NCI-H2029 (cell line): ENCODE measurements at places on chromosomes 1 and 21.

GRCh38 chr1:20742671-20743070 is 10.2 kb upstream of the SH2D5 start:
- no peak for DNase-seq

DNA sequence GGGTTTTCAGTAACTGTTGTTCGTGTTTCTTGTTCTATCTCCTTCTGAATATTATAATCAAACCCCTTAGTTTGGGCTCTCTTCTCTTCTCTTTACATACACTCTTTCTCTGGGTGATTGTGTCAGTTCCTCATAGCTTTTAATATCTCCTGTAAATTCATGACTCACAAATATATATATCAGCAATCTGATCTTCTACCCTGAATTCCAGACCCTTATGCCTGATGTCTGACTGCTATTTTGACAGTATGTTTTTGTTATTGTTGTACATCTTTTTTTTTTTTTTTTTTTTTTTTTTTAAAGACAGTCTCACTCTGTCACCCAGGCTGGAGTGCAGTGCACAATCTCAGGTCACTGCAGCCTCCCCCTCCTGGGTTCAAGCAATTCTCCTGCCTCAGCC is 70.8 kb upstream of the MPC2 start:
- DNase-seq = no peak

- no peak for DNase-seq
Observed at GRCh38 chr1:90925928-90926869, 95.6 kb downstream of the ZNF644 start.

- no peak for DNase-seq
Observed at GRCh38 chr1:26046246-26047095, 553 bp upstream of the SLC30A2 start.

DNA sequence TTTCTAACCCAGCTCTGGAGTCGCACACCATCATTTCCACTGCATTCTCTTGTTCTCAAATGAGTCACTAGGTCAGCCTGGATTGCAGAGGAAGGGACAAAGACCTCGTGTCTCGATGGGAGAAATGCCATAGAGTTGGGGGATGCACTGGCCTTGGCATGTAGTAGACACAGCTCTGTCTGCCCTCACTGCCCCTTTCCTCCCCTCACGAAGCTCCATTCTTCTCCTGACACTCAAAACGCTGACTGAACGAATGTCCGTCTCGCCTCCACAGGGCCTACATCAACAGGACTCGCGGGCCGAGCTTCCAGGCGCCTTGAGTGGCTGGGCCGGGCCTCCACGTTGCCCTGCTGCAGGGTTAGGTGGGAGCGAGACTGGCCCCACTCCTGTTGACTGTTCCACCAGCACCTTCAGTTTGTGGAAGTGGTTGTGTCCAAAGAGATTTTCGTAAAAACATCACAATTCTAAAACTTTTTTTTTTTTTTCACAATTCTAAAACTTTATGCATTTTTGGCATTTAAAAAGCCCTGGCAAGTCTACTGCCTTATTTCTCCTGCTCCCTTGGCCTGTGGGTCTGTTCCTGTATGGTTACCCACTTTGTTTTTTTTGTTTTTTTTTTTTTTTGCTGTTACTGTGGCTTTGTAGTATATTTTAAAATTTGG is 18.8 kb downstream of the PKNOX1 start:
- no peak for DNase-seq

DNA sequence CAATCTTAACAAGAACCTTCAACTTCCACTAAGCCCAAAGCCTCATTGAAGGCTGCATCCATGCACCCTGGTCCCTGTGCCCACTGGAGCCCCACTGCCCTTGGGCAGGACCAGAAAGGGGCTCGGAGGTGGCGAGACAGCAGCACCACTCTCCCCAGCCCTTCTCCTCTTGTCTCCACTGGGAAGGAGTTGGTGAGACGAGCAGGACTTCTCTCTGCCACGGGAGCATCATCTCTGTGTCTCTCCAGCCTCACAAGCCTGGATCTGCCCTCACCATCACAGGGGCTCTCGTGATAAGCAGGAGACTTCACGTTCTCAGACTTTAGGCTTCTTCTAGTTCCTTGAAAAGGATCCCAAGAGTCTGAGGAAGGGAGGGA is 7.2 kb upstream of the ETV3L start:
- no peak for DNase-seq

GRCh38 chr1:67590329-67590728 is 94.7 kb upstream of the GADD45A start:
- DNase-seq = no peak

DNA sequence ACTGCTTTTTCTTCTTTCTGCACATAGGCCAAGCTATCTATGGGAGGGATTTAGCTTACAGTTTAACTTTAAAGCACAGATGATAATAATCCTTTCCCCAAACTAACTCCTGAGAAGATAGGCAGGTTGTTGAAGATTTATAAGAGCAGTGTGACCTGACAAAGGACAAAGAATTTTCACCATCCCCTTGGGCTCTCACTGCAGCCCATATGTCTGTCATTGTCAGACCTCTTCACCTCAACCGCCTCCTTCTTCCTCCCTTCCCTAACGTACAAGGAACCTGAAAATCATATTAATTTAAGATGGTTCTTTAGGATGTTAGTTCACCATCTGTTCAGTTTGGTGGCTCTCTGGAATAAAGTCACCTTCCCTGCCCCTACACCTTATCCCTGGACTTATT is 5.0 kb downstream of the RNU1-2 start:
- no peak for DNase-seq

GRCh38 chr1:155160128-155160527 is 13.0 kb downstream of the KRTCAP2 start:
- DNase-seq = no peak

DNA sequence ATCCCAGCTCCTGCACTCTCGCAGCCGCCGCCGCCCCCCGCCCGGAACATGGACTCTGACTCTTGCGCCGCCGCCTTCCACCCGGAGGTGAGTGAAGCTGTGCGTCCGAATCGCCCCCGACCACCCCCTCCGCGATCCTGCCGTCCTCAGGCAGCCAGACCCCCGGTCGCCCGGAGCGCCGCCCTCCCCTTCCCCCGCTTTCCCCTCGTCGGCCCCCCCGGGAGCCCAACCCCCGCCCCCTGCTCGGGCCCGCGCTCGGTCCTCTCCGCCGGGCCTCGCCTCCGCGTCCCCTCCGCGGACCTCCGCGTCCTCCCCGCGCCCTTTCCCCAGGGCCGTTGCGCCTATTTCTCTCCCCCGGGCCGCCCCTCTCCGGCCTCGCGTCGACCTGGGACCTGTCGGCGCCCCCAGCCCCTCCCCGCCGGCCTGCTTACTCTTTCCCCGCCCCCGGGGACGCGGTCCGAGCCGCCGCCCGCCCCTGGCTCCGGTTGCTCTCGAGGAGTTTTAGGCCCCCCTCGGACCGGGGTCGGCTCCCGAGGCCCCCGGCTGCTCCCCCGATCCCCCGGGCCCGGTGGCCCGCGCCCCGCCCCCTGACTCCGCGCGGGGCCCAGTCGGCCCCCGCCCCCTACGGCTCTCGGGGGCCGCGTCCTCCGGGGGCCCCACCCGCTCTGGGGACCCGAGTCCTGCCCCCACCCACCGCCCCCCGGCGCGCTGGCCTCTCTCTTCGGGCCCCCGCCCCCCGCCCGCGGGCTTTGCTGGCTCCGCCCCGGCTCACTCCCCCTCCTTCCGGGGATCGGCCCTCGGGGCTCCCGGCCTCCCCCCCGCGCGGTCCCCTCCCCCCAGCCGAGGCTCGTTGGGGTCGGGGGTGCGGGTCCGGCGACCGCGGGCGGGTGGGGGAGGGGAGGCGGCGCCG is 743 bp downstream of the PHF13 start:
- no peak for DNase-seq

DNA sequence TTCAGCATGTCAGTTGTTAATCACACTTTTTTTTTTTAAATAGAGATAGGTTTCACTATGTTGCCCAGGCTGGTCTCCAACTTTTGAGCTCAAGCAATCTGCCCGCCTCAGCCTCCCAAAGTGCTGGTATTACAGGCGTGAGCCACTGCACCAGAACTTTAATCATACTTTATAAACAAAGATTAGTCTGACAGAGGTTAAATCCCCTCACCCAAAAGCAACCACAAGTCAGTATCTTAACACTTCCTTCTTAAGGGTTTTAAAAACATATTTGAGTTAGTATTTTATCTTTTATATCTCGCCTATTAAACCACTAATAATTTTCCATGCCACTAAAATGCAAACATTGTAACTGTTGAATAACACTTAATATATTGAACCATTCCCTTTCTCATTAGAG is 70.2 kb downstream of the COP1 start:
- no peak for DNase-seq

- no peak for DNase-seq
Observed at GRCh38 chr1:156167536-156167935, 14.2 kb downstream of the SEMA4A start.

DNA sequence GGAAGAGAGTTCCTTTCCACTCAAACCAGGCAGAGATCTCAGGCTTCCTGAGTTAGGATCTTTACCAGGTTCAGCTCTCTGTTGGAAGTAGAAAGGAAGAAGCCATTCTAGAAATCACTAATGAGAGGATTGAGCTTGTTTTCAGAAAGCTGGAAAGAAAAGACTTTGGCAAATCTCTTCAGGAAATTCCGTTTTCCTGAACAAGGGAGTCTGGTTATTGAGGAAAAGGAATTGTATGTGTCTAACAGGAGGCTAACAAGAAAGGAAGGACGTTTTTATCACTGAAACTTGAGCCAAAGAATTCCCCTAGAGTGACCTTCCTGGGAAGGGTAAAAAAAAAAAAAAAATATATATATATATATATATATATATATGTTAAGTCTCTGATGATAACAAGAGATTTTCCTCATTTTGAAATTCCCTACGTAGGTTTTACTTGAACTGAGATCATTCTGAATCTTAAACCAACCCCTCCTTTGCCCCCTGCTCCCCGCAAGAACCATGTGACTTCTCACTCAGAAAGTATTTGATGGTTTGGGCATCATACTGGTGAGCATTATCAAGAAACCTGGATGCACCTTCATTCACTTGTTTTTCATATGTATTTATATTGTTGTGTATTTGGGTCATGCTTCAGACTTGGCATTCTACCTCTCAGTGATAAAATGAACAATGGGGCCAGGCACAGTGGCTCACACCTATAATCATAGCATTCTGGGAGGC is 98.4 kb upstream of the BMP8A start:
- no peak for DNase-seq

- DNase-seq = no peak
Observed at GRCh38 chr1:76939050-76939816, 72.0 kb downstream of the ST6GALNAC5 start.

GRCh38 chr1:41509270-41509671 is 24.8 kb upstream of the EDN2 start:
- no peak for DNase-seq

DNA sequence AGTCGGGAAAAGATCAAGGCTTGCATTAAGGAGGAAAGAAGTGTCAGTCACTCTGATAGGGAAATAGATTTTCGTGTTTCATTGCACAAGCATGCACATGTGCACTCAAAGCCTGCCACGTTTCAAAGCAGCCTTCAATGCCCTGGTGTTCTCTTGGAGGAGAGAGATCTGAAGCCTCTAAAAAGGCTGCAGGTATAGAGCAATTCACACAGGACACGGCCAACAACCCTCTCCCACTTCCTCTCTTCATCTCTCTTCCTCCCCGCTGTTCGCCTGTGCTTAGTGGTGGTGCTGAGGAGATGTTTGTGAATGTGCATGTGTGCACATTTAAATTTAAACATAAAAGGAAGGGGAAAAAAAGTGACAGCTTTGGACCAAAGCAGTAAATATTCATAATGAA is 117.7 kb downstream of the NUF2 start:
- DNase-seq = no peak

DNA sequence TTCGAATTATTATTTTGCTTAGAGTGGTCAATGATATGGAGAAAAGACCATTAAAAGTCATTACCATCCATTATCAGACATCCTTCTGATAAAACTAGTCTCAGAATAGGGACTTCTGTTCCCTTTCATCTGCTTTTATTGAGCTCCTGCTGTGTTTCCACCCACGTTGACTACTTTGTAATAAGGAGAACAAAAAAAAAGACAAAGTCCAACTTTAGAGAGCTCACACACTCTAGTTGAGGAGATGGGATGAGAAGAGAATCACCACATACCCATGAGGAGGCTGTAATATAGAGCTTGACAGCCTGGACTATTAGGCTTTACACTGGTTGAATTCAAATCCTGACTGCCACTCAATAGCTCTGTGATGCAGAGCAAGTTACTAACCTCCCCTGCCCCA is 27.8 kb upstream of the ALDH9A1 start:
- DNase-seq = no peak

GRCh38 chr1:233575450-233575849 is 38.5 kb upstream of the KCNK1 start:
- DNase-seq = no peak

DNA sequence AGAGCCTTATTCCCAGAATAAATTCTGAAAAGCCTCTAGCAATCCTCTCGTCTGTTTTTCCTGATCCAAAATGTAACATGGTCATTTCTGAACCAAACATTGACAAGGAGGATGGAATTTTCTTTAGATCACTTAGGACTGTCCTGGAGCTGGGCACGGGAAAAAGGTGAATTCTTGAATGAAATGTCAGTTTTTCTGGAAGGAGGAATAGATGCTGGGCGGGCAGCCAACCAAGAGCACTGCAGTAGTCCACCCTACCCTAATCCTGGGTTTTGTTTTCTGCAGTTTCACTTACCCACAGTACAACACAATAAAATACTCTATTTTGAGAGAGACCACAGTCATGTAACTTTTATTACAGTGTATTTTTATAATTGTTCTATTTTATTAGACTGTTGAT is 20.9 kb downstream of the RIT1 start:
- no peak for DNase-seq

GRCh38 chr1:208542309-208542708 is 298.1 kb upstream of the PLXNA2 start:
- no peak for DNase-seq

DNA sequence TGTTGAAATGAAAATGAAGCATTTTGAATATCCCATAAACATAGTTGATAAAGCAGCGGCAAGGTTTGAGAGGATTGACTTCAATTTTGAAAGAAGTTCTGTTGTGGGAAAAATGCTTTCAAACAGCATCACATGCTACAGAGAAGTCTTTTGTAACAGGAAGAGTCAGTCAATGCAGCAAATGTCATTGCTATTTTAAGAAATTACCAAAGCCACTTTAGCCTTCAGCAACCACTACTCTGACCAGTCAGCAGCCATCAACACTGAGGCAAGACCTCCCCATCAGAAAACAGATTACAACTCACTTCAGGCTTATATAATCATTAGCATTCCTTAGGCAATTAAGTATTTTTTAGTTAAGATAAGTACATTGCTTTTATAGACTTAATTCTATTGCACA is 33.8 kb upstream of the FCRL3 start:
- DNase-seq = no peak

DNA sequence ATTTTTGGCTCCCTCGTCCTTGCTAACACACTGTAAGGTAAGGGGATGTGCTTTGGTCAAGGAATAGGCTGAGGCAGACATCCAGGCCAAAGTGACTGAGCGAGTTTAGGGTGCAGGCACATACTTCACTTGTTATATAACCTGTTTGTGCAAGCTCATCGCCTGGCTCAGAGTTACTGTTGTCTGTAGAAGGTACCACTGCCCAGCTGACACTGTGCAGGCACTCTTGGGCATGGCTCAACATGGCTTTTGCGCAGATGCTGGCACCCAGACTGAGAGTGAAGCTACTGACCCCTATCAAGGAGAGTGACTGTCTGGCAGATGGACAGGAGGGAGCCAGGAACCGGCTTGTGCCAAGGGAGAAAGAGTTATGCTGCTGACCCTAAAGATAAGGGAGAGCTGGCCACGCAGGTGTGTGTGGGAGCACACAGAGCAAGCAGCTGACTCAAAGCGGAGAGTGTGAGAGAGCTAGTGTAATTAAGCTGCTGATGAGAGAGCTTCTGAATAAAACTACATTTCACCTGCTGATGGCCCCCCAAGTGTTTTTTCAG is 307.3 kb upstream of the USP24 start:
- no peak for DNase-seq
